ENCODE measurements at places on chromosomes 6 and 20.

DNA sequence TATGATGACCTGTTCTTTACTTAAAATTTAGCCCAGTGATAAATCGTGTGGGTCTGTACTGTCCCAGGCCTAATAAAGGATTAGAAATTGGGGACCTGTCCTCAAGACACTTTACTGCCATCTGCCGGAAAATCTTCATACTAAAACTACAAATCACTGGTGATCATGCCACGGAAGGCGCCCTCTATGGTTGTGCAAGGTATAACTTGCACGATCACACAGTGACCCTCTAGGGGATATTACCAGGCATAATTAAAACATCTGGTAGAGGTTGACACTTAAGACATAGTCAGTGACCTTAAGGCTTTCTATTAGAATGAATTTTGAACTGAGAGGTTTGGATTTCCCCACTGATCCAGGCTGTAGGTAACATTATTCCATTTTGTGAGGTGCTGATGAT, 172.6 kb downstream of the BMP2 start:
- no peak for DNase-seq

- no peak for DNase-seq
Observed at GRCh38 chr6:167552961-167553735, 228.3 kb downstream of the TTLL2 start.

GRCh38 chr6:118641042-118641441, 10.3 kb downstream of the CEP85L start:
- no peak for DNase-seq

- DNase-seq: no peak
Observed at GRCh38 chr20:9488063-9488462, 26.3 kb upstream of the LAMP5 start.

DNA sequence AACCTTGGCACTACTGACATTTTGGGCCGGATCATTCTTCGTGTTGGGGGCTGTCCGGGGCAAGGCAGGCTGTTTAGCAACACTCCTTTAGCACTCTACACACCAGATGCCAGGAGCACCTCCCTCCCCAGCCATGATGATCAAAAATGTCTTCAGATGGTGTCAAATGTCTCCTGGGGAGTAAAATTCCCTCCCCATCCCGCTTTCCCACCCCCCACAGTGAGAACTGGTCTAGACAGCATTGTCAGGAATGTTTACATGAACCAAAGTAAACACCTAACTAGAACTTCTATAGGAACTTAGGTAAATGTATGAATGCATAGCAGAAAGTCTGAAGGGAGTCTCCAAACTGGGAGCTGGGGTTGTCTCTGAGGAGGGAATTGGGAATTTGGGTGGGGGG, 70.0 kb upstream of the TOP1 start:
- no peak for DNase-seq

DNA sequence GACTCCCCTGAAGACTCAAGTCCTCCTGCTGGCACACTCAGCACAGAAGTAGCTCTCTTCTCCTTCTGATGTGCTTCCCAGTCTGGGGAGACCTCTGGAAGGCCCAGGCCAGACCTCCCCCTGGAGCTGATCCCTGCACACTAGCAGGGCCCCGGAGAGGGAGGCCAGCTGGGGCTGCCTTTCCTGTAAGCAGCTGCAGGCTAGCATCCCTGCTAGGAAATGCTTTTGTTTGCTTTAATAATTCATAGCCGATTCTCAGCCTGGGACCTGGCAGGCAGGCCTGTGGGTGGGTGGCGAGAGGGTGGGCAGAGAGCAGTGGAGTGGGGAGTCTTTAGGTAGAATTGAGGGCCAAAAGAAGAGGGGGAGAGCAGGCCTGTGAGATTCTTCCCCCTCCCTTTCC, 5.2 kb downstream of the EBF4 start:
- no peak for DNase-seq

- DNase-seq: no peak
Observed at GRCh38 chr6:25486550-25486949, 165.5 kb upstream of the SCGN start.

DNA sequence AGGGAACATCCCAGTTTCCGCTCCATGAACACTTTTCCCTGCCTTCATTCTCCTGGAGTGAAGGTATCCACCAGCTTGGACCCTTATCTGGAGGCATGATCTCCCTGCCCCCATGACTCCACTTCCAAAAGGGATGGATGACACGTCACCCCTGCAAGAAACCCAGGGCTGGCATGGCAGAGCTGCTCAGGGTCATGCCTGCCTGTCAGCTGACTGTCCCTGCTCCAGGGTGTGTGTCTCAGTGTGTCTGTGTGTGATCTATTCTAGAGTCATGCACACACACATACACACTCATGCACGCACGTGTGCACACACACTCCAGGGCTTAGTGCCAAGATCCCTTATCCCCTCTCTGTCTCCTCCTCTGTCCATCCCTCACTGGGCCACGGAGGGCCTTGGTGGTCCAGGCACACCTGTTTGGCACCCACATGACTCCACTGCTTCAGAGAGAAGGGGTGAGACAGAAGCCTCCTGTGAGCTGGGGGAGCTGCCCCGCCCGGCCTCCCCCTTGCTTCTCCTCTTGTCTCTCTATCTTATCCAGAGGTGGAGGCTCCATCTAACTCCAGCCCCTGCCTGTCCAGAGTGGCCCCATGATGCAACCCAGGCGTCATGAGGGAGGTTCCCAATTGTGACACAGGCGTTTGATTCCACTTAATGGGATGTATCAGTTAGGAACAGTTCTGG, 290.9 kb downstream of the CDC5L start:
- no peak for DNase-seq

GRCh38 chr6:35363293-35363750, 21.0 kb downstream of the PPARD start:
- DNase-seq: no peak

- DNase-seq: no peak
Observed at GRCh38 chr20:57395111-57395966, 4.1 kb downstream of the RBM38 start.

DNA sequence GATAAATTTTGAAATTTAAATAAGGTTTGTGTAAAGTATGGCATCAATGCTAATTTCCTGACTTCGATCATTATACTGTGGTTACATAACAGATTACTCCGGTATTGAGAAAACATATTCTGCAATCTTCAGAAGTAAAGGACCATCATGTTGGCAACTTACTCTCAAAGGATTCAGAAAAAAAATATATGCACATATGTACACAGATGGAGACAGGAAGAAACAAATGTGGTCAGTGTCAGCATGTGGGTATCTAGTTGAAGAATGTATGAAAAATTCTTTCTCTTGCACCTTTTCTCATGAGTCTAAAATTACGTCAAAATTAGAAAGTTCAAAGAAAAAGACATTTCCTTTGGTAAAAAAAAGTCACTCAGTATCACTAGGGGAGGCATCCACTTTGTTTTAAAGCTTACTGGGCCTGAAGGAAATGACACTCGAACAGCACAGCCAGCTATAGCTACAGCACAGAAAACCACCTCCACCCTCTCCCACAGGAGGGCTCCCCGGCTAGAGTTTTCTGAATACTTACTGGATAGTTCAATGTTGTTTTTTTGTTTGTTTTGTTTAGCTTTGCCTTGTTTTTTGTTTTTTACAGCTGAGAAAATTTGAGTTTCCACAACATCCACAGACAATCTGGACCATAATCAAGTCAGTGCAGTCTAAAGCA, 317.2 kb upstream of the AGPAT4 start:
- DNase-seq: no peak

GRCh38 chr6:129662980-129663431, 47.0 kb downstream of the ARHGAP18 start:
- DNase-seq: no peak

DNA sequence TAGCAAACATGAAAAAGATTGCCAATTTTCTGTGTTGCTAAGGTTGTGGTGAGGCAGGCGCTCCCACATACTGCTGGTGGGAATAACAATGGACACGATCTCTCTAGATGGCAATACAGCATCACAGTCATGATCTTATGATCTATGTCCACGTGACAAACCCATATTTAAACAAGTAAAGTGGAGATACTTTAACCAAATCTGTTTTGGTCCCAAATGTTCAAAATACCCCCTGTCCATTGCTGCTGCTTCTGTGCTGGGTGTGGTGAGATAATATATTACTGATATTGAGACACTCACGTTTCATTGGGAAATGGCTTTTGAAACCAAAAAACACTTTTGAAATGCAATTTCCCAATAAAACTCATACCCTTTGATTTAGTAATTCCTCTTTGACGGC, 23.0 kb downstream of the SIRPD start:
- no peak for DNase-seq

- DNase-seq: no peak
Observed at GRCh38 chr20:4775322-4776078, 53.8 kb downstream of the PRND start.

DNA sequence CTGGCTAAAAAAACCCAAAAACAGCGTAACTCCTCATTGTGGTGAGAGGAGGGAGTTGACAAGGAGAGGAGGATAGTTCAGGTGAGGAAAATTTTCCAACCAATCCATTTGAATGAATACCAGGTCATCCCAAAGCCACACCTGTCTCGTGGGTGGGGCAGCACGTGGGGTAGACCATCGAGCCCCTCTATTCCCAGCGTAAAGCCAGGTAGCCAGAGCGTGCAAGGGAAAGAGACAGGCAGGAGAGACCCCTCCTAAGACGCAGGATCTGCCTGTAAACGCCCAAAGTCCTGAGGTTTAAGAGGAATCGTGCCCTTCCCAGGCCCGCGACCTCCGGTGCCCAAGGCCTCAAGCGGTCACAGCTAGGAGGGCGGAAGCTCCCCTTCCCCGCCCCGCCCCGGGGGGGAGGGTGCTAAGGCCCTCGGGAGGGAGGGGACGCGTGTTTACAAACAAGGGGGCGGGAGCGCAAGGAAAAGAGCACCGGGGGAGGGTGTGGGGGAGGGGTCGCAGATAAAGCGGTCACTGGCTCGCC, 712 bp downstream of the RXRB start:
- peak; percentile 41 for DNase-seq

- DNase-seq: no peak
Observed at GRCh38 chr6:125151700-125152099, 1.9 kb upstream of the TPD52L1 start.

GRCh38 chr6:170420791-170421776, 114.5 kb downstream of the FAM120B start:
- no peak for DNase-seq

DNA sequence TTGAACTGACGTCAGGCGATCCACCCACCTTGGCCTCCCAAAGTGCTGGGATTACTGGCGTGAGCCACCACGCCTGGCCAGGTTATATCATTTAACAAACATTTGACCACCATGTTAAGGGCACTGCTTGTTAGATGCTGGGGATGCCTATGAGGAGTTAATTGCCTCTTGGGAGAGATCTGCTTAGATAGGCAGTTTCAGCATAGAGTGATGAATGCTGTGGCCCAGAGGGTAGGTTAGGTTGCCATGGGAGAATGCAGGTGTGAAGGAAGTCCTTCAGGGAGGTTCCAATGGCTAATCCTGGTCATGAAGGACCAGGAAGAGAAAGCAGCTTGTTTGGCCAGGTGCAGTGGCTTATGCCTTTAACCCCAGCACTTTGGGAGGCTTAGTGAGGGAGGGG, 17.0 kb downstream of the PHF20 start:
- DNase-seq: no peak

- no peak for DNase-seq
Observed at GRCh38 chr6:148021699-148022098, 320.9 kb upstream of the SASH1 start.

DNA sequence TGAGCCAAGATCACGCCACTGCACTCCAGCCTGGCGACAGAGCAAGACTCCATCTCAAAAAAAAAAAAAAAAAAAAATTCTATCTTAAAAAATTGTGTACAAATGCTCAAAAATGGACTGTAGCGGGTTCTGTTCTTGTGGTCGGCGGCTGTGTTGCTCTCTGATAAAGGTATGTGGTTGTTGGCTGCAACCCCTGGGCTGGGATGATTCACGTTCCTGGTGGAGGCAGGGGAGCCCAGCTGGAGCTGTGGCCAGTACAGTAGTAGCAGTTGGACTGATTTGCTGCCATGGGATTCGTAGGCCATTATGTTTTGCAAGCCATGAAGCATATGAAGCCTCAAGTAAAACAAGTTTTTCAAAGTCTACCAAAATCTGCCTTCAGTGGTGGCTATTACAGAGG, 22.3 kb downstream of the MDN1 start:
- DNase-seq: no peak

DNA sequence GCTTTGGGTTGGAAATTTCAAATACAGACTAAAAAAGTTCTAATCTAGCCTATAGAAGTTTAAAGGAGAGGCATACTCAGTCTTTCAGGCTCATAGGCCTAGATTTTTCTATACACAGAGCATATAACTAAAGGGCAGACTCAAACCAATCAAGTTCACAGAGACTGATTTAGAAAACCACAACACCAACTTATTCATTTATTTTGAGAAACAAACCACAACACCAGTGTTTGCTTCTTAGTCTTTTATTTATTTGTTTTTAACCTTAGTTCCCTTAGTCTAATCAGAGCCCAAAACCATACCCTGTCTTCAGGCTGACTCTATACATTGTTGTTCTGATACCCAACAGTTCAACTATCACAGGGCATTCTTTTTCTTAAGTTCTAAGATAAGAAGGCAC, 103.7 kb downstream of the REV3L start:
- DNase-seq: no peak

DNA sequence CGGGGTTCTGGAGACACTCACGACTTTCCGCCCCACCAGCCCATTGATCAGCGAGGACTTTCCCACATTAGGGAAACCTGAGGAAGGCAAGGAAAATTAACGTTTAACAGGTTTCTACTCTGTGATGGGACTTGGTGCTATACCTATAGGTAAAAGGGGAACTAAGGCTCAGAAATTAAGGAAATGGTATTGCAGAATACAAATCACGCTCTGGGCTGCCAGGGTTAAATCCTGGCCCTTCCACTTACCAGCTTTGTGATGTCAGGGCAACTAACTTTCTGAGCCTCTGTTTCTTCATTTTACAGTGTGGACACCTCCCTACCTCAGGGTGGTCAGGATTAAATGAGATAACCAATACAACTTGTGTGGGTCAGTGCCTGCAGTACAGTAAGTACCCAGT, 8.8 kb downstream of the GNL1 start:
- DNase-seq: no peak
